ENCODE measurements at places on chromosomes 6 and 20.
A peak's percentile ranks its signal among the peaks of the same experiment; 100 is the strongest.

DNA sequence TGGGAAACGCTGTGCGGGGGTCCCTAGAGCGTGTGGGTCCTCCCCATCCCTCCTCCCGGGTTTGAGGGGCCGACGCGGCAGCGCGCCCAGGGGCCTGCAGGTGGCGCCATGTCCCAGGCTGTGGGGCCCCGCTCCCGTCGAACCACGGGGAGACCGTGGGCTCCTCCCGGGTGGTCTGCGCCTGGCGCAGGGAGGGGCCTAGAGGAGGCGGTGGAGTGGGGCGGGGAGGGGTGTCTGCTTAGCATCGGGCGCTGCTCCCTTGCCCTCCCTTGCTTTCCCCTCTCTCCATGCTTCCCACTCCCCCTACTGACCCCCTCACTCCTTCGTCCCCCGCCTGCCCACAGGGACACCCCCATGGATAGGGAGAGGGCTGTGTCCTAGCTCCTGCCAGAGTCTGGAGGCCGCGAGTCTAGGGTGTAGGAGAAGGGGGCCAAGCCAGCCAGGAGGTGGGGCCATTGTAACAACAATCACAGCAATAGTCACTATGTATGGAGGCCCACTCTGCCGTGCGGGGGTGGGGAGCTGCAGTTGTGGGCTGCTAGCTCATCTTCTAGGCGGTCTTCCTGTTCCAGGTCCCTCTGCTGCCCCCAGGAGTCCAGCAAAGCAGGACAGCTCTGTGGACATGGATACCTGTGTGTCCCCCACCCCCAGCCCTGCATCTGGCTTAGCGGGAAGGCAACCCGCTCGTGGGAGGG lies 51.7 kb downstream of the CHMP4B start:
- DNase-seq, result no peak

DNA sequence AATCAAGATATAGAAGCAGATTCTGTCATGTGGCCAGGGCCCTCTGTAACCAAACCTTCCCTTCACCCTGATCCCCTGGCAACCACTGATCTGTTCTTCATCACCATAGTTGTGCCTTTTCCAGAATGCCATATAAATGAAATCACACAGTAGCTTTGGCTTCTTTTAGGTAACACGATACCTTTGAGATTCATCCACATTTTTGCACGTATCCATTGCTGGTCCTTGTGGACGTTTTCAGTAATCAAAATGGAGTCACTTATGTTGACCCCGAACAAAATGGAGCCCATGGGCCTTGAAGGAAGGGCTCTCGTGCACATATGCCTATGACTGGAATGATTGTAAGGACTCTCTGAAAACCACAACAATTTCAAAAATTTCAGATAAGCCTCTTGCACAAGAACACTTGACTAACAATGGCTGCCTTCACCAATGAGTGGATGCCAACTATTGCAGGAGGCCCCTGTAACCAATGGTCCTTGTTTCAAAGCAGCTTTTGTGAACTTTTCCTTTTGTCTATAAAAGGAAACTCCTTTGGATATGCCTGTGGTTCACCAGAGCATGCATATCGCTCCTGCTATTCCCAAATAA lies 84.3 kb upstream of the RALY start:
- DNase-seq, result no peak

GRCh38 chr6:42968783-42969182 lies 8.2 kb downstream of the GNMT start:
- DNase-seq, result no peak

GRCh38 chr20:6623989-6624388 lies 143.5 kb upstream of the BMP2 start:
- DNase-seq, result no peak

- no peak for DNase-seq
Observed at GRCh38 chr20:47233333-47234188, 122.9 kb downstream of the ZMYND8 start.

DNA sequence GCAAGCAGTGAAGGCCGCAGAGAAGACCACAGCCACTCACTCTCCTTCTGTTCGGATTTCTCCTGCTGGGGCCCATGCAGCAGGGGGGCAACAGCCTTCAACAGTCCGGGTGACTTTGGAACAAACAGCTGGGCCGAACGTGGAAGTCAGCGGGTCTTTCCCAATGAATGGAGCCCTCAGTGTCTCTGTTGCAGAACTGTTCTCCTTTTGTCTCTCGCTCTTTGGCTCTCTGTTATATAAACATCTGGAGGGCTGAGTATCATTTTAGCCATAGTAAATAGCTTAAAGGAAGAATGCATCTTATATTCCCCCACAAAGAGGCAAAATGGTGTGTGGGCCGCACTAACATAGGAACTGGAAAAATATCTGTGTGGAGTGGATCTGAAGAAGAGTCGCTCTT lies 136.7 kb upstream of the RALGAPA2 start:
- DNase-seq, result peak; percentile 73

GRCh38 chr6:56516003-56516402 lies 126.7 kb downstream of the DST start:
- no peak for DNase-seq

DNA sequence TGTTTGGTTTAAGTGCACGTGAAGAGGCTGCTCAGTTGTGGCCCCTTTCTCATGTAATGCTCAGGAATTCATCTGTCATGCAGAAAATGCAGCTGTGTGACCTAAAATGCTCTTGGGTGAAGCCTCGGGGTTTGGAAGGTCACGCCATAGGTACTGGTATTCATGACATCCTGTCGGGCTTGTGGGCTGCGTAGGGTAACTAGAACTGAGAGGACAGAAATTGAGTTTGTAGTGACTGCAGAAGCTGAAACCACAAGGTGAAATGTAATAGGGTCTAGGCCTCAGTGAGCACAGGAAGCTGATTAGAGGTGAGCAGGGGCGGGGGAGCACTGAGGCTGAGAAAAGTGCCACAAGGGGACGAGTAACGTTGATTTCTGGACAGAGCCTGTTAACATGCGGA lies 128.8 kb downstream of the SOBP start:
- DNase-seq, result no peak

GRCh38 chr6:91317984-91318383 lies 731.1 kb upstream of the MAP3K7 start:
- no peak for DNase-seq

- no peak for DNase-seq
Observed at GRCh38 chr6:157811476-157812173, 11.4 kb upstream of the SNX9 start.

DNA sequence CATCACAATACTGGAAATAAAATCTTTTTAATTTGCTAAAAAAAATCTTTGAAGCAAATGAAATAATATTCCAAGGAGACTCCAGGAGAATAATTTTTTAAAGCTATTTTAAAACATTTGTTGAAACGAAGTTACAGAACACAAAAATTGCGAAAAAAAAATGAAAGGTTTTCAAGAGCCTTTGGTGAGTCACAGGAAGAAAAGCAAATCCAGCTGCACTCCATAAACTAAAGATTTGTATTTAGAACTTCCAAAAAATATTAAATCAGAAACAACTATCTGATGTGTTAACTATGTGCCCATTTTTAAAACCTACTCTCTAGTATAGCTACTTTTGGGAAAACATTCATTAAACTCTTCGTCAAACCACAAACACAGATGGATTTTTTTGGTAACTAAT lies 23.6 kb downstream of the PDSS2 start:
- no peak for DNase-seq

DNA sequence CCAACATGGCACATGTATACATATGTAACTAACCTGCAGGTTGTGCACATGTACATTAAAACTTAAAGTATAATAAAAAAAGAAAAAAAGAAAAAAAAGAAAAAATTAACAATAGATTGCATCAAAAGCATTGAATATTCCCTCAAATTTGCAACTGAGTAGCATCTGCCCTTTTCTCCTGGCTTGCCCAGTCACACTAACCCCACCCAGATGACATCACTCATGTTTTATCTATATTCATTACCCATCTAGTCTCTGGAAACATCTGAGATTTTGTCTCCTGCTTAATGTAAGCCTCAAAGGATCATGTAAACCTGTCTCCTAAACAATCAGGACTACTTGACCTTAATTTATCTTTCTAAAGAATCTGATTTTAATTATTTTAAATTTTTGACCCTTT lies 706.8 kb downstream of the CD109 start:
- DNase-seq, result no peak

DNA sequence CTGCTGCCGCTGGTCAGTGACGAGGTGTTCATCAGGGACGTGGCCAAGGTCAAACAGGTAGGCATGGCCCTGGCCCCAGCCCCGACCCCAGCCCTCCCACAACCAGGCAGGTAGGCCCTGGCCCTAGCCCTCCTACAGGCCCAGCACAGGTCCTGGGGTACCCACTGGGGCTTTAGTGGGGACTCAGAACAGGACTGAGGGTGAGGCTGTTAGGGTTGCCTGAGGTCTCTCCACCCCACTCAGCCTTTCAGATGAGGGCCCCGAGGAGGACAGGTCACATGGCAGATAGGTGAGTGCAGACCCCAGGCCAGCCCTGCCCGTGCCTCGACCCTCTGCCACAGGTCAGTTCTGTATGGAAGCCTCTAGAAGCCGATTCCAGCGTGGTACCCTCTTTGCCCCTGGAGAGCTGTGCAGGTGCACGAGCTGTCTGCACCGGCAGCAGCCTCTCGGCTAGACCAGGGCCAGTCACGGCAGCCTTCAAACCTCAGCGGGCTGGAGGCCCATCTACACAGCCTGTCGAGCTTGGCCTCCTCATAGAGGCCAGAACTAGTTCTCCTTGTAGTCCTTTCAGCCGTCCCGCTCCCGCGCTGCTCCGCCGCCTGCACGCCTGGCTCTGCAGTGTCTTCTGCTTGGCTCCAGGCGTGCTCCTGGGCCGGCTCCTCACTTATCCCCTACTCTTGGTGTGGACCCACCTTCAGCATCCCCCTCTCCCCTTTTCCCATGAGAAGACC lies 35.5 kb downstream of the PYGB start:
- no peak for DNase-seq

DNA sequence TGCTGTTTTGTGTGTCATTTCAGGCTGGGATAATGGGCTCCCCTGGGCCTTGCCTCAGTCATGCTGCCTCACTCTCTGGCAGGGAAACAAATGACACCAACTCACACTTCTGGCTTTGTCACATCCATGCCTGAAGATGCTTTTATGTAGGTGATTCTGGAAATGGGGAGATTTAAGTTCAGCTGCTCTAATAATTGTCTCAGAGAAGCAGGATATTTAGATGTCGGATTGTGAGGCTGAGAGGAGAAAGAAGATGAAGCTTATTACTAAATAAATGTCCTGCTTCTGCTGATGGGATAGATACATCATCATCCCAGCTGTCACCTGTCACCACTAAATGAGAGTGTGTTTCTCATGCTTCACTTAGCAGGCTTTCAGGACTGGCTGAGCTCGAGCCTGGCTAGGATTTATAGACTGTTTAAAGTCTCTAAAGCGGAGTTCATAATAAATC lies 480.2 kb upstream of the SPTLC3 start:
- DNase-seq, result no peak

DNA sequence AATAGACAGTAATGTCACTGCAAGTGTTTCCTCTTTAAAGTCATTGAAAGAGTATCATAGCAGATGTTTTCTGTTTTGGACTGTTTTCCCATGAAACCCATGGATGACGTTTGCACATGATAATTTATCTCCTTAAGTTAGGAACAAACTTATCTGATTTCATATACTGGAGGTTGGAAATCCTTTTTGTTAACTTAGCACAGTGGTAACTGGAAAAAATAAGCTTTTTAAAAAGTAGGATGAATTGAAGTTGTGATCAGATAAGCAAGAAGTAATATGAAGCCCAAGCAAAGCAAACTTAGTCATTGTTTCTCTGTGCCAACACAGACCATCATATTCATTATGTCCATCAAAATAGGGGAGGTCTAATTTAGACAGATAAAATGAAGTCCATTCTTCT lies 61.6 kb downstream of the PLCB4 start:
- no peak for DNase-seq

DNA sequence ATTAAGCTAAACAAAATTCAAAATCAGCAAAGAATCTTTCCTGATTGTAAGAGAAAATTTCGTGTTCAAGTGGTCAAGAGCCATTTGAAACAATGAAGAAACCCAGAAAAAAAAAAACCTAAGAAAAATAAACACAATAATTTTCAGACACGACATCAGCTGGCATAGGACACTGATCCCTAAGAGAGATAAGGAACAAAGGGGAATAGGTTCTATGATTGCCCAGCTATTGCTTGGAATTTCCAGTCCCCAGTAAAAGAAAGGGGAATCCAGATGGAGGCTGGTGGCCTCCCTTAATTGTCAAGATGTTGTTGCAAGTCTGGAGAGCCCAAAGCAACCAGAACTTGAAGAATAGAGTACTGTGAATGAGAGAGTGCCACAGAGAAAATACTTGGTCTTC lies 48.5 kb downstream of the COL12A1 start:
- no peak for DNase-seq

GRCh38 chr6:153673225-153673624 lies 365.8 kb upstream of the OPRM1 start:
- DNase-seq, result no peak

- no peak for DNase-seq
Observed at GRCh38 chr6:26089272-26089671, 2.0 kb downstream of the HFE start.

- no peak for DNase-seq
Observed at GRCh38 chr6:69622230-69622629, 174.6 kb downstream of the LMBRD1 start.

DNA sequence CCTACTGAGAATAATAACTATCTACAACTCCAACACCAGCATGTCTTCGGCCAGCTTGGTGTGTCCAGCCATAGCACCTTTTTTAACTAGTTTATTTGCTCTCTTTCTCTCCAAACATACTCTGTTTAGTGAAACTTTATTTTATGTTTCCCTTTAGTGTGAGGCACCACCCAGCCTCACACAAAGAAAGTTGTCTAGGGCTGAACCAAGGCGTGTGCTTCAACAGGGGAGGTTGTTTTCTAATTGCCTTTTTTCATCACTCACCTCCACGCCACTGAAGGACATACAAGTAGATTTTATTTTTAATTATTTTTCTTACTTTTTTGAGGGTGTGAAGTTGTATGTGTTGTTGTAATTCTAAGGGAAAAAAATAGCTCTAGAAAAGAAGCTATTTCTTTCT lies 125.6 kb upstream of the MARCKS start:
- DNase-seq, result no peak

GRCh38 chr6:110581679-110582078 lies 105.3 kb upstream of the SLC22A16 start:
- DNase-seq, result no peak

DNA sequence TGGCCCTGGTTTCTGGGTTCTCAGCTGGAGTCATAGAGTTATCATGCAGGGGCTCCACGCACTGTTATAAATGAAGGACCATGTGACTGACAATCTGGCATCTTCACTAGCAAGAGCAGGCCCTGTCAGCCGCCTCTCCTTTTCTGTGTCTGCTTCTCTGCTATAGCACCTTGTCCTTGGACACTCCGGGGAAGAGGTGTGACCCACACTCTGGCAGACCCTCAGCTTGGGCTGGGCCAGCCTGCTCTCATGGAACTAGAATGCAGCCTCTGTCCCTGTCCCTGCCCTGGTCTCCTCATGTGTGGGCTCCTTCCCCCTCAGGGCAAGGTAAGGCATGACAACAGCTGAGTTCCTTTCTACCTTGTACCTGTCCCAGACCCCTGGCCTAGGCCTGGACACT lies 10.9 kb upstream of the FANCE start:
- DNase-seq, result no peak

GRCh38 chr6:109465772-109466171 lies 10.2 kb upstream of the MICAL1 start:
- DNase-seq, result no peak

- no peak for DNase-seq
Observed at GRCh38 chr20:14861028-14861699, 523.8 kb upstream of the FLRT3 start.
